ENCODE measurements at places on chromosomes 1 and 21.

DNA sequence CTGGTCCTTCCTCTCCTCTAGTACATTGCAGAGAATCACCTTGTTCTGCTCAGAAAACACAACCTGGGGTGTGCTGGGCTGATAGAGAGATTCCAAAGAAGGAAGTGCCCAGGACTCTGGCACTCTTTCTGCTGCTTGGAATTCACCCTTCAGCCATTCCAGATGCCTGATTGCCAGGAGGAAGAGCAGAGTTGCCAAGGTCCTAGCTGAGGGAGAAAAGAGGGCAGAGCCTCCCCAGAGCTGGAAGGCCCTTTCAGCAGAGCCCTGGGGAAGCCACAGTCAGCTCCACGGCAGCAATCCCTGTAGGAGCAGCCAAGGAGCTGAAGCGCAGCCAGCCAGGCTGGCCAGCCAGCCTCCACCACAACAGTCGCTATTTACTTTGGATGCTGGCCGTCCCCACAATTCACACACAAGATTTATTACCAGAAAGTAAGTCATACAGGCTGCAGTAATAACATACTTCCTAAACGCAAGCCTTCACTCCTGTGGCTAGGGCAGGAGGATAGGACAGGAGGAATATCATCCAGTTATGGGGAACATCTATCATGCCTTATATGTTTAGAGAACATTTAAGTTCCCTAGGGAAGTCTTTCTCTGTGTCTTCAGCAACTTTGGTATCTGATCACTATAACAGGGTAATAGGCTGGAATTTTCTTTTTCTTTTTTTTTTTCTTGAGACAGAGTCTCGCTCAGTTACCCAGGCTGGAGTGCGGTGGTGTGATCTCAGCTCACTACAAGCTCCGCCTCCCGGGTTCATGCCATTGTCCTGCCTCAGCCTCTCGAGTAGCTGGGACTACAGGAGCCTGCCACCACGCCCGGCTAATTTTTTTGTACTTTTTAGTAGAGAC, 36.6 kb upstream of the SLC44A3 start:
- DNase-seq: no peak

- DNase-seq: no peak
Observed at GRCh38 chr1:94982398-94982797, 55.5 kb upstream of the CNN3 start.

DNA sequence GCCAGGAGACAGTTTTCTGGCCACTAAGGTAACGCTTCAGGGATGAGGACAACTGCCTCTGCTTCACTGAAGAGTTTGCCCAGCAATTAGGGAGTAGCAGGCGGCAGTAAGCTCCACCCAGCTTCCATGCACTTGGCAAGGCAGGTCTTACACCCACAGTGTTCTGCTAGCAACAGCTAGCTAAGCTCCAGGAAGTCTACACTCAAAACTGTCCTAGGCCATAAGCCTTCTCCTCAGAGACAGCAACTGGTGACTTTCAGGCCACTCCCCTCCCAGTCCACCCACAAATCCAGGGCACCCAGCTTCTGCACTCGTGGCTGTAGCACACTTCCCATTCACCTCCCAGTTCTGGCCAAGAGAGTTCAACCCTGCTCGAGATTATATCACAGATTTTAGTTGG, 47.3 kb downstream of the KMO start:
- DNase-seq: no peak

- no peak for DNase-seq
Observed at GRCh38 chr1:53547231-53547790, 88.1 kb downstream of the DMRTB1 start.

DNA sequence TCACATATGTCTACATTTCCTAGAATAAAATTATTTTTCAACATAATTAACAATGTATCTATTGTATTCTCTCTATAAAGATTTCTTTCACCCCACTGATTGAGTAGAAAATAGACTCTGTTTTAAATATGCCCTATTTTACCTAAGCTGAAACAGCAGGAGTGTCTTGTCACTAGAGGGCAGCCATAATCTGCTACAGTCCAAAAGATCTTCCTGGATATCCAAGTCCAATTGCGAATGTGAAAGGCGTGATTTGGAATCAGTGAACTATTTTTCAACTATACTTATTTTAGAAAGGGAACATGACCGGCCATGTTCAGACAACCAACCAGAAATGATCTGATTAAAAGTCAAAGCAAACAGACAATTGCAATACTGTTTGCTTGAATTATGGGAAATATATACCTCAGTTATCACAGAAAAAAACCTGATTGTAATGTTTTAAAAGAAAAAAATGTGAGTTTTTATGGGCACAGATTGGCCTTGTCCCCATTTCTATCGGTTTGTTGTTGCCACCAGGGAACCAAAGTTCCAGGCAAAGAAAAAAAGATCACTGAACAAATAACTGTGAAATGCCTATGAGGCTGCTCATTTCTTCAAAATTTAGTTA, 1211.0 kb upstream of the ADGRL4 start:
- DNase-seq: no peak

DNA sequence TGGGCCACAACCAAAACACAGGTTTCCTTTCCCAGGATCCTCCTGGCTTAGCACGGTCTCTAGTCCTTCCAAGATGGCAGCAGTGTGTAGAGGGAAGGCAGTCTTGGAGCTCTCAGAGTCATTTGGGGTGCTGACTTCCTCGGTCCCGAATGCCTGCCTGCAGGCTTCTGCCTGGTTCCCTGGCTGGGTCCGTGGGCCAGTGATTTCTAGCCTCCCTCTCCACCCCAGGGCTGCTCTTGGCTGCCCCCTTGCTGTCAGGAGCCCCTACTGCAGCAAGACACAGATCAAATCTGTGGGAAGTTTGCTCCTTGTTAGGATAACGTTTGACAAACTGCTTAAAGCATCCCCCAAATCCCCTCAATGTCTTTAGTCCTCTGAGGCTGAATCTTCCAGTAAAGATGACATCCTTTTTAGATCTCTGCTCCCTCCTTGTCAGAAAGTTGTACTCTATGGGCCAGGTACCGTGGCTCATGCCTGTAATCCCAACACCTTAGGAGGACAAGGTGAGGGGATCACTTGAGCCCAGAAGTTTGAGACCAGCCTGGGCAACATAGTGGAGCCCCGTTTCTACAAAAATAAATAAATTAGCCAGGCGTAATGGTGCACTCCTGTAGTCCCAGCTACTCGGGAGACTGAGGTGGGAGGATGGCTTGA, 272.5 kb downstream of the RRAGC start:
- DNase-seq: peak; percentile 23

GRCh38 chr1:21338573-21339355, 48.5 kb upstream of the ECE1 start:
- DNase-seq: no peak

- DNase-seq: no peak
Observed at GRCh38 chr1:40915581-40915980, 53.4 kb upstream of the CITED4 start.

All from T-helper 2 cell (primary cell).